ENCODE measurements at places on chromosomes 6 and 20.

- DNase-seq = no peak
Measured at GRCh38 chr6:36769183-36769675, 70.0 kb downstream of the CPNE5 start.

DNA sequence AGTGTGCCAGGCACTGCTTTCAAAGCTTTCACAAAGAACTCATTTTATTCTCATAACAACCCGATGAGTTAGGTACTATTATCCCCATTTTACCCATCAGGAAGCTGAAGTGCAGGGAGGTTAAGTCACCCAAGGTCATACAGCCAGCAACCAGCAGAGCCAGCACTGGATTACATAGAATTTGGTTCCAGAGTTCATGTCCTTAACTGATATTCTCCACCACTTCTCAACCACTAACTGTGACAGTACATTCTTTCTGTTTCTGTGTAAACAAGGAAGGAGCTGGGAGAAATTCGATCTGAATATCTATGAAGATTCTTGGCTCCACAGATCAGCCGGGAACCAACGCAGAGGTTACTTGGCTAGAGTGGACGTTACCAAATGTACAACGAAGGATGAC lies 98.0 kb downstream of the KIF16B start:
- peak; percentile 40 for DNase-seq

DNA sequence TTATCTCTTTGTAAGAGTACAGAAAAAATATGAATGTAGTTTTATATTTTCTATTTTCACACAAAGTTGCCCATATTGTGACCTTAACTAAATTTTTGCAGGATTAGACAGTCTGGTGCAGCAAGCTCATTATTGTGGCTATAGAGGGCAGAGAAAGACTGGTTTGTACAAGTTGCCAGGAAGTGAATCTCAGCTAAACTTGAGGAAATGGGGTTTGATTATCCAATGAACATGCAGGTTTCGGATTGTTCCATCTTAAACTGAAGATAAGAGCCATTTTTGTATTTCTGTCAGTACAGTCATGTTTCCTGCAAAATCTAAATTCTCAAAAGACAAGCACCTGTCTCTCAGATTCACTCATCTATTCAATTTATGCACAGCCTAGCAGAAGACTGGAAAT lies 390.9 kb downstream of the MMUT start:
- no peak for DNase-seq

DNA sequence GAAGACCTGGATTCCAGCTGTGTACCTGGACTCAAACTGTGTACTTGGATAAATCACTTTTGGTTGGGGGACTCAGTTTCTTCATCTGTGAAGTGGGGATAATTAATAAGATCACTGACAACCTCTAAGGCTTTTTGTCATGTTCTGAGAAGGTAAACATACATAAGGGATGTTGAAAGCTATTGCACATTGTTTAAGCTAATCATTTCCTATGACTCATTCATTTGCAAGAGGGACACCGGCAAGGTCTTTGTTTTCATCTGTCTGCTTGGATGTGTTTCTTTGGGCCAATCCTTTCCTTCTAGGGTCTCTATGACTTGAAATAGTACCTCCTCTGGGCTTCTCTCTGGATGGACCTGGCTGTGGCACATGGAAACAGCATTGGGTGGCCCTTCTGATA lies 6.8 kb downstream of the PROKR2 start:
- no peak for DNase-seq

GRCh38 chr6:106060167-106060566 lies 26.0 kb upstream of the PRDM1 start:
- DNase-seq = no peak

DNA sequence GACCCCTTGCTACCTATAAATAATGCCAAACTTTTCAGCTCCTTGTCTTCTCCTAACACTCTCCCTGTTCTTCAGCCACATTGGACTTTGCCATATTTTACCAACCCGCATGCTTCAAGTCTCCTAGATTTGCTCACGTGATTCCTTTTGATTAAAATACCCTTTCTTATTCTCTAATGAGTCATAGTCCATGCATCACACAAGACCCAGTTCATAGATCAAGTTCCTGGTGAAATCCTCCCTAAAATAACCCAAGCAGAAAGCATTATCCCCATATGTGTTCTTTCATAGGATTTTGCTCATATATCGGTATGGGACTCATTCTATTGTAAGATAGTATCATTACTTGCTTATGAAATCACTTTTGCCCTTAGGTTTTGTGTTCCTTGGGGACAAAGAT lies 108.9 kb upstream of the STXBP5 start:
- no peak for DNase-seq

- DNase-seq = no peak
Measured at GRCh38 chr20:20971810-20972209, 134.3 kb downstream of the LINC00237 start.

DNA sequence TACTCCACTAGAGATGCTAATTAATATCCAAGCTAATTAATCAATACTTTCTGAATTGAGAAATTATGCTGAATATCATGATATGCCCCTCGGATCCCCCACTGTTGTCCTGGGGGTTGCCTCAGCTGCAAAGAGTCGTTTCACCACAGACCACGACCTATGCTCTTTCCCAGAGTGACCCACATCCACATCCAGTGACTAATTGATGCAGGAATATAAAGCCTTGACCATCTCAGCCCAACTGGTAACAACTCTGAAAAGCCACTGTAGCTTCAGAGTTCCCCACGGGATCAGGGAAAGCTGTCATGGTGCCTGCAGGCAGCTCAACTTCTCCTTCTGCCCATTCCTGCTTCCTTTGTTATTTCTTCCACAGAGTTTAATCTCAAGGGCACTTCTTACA lies 116.9 kb downstream of the RWDD2A start:
- no peak for DNase-seq

DNA sequence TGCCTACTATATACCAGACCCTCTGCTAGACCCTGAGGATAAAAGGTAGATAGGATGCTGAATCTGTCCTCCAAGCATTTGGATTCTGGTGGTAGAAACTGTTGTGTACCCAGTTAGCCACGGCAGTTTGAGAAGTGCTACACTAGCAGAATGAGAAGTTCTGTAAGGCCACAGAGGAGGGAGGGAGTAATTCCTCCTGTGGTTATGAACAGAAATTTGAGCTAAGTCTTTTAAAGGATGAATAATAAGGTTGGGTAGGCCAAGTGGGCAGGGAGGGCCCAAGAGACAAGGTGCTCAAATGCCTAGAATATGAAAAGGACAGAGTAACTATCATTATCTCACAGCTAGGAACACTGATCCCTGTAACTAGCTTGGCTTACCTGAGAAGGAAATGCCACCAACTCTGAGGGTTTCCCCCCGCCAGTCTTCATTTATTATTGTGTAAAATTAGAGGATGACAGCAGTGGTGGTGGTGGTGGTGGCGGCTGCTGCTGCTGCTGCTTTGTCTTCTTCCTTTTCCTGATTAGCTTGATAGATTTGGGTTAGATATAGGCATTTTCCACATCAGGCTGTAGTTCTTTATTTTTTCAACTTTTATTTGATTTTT lies 243.3 kb downstream of the PRL start:
- DNase-seq = no peak

DNA sequence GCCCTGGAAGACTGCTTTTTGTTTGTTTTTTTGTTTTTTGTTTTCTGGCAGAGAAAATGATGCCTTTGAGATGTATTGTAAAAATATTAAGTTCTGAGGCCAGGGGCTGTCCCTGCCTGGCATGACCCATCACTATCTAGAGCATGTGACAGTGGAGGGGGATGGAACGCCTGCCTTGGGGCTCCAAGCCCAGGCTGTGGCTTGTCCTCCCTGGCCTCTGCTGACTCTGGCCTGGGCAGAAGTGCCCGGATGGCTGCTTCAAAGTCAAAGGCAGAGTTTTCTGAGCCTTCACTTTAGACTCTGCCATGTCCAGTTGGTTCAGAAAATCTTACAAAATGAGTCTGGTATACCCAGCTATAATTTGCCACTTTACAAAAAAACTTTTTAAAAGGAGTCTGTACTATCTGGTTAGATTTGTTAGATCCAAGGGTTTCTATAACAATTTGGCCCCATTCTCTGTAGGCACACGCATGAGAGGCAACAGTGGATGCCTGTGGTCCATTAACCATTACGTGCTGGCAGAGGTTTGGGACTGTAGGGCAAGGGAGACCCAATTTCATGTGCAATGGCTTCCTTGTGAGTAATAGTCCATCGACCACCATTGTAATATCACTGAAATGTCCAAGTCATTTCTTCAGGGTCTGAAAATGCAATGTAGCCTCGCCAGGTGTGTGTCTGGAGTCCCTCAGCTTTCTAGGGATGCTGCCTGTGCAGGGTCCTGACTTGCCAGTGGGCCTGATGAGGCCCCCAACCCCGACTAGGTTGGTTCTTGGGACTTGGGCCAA lies 8.3 kb downstream of the PPP1R3G start:
- DNase-seq = no peak

- DNase-seq = no peak
Measured at GRCh38 chr6:145630598-145630997, 104.7 kb downstream of the EPM2A start.

DNA sequence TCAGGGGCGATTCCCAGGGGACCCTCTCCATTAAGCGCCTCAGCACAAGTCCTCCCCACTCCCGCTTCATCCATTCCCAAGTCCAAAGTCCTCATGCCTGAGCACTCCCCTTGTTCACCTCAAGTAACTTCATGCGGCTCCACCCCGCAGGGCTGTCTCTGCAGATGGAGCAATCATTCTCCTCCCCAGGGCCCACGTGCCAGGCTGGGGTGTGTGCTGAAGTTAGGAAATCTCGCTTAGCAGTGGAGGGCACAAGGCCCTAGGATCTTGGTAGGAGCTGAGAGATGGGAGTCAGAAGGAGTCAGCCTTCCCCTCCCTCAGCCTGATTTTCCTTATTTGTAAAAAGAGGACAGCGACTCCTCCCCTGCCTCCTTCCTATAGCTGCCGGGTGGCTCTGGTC lies 3.5 kb downstream of the TGM3 start:
- DNase-seq = peak; percentile 87

GRCh38 chr6:56096541-56096940 lies 150.8 kb downstream of the COL21A1 start:
- DNase-seq = no peak

- no peak for DNase-seq
Measured at GRCh38 chr20:47358039-47358671, 1.7 kb upstream of the ZMYND8 start.

DNA sequence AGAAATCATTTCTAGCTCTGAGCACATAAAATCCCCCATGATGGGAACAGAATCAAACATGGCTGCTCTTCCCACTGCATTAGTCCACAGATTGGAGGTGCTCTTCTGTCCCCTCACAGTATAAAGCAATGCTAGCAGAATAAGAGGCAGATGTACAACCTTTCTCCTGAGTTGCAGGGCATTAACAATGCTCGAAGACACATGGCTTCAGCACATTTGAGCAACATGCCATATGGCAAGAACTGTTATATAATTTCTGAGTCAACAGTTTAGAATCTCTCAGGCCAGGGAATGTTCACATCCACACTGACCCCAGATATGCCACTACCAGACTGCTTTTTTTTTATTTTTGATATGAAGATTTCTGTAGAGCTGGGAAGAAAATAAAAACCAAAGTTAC lies 119.6 kb downstream of the KIF13A start:
- DNase-seq = no peak

- no peak for DNase-seq
Measured at GRCh38 chr6:121549736-121550135, 114.3 kb downstream of the GJA1 start.

DNA sequence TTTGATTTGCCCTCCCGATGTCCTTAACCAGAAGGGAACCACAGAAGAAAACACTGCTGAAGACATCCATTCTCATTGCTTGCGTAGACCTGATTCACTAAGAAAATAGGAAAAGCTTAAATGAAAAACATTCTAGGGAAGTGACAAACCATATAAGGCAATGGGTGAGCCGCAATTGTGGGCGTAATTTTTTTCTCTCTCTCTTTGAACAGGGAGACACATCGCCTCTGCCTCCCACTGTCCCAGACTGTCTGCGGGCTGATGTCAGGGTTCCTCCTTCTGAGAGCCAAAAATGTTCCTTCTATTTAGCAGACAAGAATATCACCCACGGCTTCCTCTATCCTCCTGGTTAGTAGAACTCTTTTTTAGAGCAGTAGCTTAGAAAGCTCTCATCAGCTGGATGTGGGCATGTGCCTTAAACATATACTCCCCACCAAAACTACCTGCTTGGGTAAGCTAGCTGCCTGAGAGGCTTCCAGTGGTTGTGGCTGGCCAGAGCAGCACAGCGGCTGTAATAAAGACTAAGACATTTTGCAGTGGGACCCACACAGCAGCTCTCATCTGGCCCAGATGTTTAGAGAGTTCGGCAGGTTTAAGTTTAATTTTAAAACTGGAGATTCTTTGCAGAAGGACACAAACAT lies 22.7 kb upstream of the CTAGE9 start:
- peak; percentile 16 for DNase-seq

DNA sequence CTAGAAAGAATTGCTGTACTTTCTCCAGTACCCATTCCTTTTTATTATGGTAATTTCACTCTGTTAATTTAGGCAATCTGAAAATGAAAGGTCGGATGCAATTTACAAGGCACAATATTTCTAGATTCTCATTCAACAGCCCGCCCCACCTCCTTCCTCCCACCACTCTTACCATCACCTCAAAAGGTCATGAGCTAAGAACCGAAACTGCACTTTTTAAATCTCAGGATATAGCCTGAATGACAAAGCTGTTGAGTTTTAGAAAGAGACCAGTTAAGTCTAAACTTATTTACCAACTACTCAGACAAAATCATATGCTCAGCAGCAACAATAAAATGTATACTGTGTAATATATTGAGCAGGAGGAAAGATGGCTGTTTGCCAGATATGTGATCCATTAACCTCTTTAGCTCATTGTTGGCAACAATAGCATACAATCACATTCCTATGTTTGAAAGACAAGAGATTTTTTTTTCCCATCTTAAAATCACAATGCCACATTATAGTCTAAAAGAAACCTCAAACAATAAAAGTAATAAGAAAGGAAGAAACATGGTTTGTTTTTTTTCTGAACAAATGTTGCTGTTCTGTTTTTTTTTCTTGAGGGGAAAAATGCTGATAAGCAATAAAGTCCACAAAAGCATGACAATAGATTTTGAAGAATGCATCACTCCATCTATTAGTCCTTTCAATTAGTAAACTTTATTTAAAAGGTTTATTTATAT lies 1.6 kb upstream of the HS3ST5 start:
- DNase-seq = no peak

DNA sequence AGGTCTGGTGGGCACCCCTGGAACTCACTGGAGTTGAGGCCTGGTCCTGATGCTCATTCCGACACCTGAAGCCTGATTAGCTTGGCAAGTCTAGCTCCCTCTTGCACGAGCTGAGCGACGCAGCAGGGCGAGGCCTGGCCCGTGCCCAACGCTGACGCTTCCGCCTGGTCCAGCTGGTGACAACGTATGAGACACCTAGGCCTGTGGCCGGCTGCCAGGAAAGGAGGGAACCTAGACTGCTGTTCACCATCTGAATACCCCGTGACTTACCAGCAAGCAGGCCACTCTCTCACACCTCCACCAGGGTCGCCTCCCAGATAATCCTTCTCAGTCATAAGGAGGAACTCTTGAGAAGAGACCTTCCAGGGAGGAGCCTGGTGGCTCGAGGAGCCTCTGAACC lies 24.5 kb downstream of the YTHDF1 start:
- peak; percentile 93 for DNase-seq

GRCh38 chr20:62929051-62929538 lies 2.8 kb upstream of the DIDO1 start:
- DNase-seq = peak; percentile 50

All from mucosa of gallbladder (tissue), 1 donor.